ENCODE measurements at places on chromosomes 5 and 9.

DNA sequence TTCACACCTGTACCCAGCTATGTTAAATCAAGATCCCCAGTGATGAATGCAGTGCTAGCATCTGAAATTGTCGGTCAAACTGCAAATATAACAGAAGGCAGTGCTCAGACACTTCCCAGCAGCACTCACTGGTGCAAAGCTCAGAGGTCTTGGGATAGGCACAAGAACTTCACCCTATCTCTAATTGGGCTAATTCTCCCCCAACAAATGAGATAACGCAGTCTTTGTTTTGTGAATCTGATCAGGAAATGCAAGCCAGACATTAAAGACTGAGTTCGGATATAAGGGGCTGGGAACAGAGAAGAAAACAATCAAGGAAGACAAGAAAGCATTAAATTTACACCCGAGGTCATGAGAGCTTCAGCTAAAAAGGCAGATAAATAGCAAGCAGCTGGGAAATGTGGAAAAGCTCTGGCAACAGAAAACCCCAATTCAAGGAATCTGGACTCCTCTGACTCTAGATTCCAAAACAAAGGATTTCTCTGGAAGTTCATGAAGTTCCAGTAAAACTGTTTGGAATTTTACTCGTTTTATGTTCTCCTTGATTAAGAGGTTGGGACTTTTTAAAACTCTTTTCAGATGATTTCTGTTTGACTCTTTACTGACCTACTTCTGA lies 65.1 kb downstream of the GNA14 start:
- DNase-seq: no peak

- DNase-seq: no peak
Observed at GRCh38 chr5:153879596-153879995, 159.1 kb downstream of the FAM114A2 start.

DNA sequence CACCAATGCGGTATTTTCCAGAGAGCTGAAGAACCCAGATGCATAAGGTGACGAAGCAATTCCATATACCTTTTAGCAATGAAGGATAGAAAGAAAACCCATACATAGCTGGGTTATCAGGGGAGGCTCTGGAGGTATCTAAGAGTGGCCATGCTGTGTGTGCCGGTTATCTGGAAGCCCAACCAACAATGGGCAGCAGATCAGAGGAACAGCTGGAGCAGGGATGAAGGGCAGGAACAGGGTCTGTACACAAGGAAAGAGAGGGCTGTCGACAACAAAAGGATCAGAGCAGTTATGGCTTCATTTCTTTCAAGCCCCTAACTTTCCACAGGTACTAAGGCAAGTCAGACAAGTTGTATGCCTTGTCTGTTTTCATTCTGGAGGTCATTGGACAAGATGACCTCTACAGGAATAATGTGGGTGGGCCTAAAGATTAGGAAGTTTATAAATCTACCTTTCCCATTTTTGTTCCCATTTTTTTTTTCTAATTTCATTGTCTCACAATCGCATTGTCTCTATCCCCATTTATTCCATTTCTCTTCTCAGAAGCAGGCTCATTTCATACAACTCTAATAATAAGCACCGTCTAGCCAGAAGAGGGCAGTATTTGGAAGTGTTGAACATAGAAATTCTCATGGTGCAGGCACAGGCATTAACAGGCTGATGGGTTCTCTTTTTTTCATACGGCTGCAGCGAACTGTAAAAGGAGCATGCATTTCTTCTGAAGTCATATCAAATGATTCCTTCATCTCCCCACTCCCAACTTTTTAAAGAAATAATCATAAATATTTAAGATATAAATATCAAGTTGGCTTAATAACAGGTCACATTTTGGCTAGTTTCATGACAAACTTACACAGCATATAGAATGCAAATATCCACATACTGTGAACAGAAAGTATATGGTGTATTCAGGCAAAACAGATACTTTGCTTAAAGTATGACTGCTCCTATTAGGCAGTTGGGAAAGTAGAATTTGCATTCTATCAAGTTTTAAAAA lies 63.5 kb downstream of the ZNF474 start:
- peak; percentile 70 for DNase-seq

DNA sequence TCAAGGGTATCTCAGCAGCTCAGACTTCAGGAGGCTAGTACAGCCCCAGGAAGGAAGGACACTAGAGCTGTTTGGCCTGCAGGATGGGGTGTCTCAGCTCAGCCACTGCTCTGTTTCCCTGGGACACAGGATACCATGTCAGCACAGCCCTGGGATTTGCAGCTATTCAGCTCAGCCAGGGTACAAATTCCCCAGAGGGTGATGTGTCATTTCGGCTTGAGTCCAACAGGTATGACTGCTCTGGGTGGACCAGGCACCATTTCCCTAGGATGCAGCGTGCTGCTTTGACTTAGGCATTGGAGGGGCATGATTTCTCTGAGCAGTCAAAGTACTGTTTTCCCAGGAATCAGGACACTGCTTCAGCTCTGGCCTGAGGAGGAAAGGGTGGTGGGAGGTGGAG lies 130.1 kb downstream of the ARSB start:
- DNase-seq: no peak

DNA sequence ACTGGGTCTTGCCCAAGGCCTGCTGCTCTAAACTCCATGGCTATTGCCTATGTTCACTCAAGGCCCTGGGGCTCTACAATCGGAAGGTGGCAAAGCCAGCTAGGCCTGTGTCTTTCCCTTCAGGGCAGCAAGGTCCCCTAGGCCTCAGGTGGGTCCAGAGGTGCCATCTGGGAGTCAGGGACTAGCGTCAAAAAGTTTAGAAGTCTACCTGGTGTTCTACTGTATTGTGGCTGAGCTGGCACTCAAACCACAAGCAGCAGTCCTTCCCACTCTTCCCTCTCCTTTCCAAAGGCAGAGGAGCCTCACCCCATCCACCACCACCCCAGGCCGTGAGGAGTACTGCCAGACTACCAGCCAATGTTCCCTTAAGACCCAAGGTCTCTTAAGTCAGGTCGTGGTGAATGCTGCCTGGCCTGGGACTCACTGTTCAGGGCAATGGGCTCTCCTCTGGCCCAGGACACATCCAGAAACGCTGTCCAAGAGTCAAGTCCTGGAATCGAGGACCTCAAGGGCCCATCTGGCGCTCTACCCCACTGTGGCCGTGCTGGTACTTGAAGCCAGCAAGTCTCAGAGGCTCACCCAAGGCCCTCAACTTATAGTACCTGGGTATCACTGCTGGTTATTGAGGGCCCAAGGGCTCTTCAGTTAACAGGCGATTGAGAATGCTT lies 13.0 kb upstream of the SARDH start:
- no peak for DNase-seq

DNA sequence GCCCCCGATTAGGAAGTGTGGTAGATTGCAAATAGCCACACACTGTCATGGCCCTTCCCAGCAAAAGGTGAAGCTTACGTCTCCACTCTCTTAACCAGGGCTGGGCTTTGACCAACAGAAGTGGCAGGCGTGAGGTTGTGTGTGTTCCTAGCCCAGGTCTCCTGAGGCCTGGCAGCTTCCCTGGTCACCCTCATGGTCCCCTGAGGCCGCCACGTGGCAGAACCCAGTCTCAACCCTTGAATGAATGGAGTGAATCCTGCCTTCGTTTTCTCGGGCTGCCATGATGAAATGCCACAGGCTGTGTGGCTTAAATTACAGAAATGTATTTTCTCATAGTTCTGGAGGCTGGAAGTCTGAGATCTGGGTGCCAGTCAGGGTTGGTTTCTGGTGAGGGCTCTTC lies 370.4 kb downstream of the IRX2 start:
- DNase-seq: no peak

- no peak for DNase-seq
Observed at GRCh38 chr5:132667761-132668705, 5.8 kb upstream of the IL4 start.

DNA sequence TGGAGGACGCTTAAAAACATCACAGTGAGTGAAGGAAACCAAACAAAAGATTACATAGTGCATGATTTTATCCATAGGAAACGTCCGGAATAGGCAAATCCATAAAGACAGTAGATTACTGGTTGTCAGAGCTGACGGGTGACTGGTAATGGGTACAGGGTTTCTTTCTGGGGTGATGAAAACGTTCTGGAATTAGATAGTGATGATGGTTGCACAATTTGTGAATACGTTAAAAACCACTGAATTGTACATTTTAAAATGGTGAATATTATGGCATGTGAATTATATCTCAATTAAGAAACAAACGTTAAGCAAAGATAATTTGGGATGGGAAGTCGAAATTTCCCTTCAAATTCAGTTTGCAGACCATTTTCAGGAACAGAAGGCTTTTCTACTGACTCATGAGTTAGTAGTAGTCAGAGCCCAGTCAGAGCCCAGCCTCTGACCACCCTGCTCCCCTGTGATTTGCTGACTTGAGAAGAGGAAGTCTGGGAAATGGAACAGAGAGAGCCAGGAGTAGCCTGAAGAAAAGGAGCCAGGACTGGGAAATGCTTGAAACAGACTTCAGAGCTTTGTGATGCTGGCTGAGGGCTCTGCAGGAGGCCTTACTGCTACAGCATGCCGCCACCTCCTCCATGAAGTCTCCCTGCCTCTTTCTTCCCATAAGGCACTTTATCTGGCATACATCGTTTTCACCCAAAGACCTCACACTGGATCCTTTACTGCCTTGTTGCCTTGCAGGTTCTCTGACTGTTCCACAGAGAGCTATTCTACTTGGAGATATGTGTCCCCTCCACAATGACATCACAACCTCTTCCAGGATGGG lies 46.4 kb upstream of the CTNNA1 start:
- peak; percentile 88 for DNase-seq

- DNase-seq: peak; percentile 44
Observed at GRCh38 chr5:168076561-168076991, 214.9 kb upstream of the WWC1 start.

DNA sequence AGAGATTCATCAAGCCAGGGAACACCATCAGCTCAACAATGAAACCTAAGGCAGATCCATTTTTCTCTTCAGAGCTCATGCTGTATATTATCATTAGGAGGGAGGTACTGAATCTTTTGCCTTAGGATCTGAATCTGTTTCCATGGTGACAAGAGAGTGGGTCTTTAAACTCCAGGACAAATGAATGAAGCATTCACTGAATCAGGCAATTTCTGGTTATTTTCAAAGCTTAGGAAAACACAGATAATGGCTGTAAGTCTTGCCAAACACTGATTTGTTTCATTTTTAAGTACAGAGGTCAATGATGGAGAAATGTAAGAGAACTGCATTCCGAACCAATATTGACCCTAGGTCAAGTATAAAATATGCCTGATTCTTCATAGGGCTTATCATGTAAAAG lies 84.9 kb downstream of the GNA14 start:
- no peak for DNase-seq

GRCh38 chr9:107872457-107873192 lies 383.1 kb upstream of the KLF4 start:
- DNase-seq: no peak

DNA sequence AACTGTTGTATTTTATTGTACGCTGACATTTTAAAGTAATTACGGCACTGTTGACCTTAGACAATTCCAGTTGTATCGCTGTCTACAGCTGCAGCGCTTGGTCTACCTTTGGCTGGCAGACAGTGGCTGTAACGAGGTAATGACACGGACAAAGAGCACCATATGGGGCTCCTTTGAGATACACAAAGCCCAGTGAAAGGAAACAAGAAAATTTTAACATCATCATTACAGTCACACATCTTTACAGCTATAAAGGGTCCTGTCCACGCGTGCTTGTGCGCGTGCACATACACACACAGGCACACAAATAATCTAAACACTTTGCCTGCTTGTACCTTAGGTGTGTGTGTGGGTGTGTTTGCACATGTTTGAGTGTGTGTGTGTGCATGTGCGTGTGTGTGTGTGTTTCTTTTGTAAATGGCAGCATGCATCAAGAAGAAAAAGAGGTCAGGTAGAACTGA lies 946.0 kb downstream of the NR2F1-AS1 start:
- no peak for DNase-seq

DNA sequence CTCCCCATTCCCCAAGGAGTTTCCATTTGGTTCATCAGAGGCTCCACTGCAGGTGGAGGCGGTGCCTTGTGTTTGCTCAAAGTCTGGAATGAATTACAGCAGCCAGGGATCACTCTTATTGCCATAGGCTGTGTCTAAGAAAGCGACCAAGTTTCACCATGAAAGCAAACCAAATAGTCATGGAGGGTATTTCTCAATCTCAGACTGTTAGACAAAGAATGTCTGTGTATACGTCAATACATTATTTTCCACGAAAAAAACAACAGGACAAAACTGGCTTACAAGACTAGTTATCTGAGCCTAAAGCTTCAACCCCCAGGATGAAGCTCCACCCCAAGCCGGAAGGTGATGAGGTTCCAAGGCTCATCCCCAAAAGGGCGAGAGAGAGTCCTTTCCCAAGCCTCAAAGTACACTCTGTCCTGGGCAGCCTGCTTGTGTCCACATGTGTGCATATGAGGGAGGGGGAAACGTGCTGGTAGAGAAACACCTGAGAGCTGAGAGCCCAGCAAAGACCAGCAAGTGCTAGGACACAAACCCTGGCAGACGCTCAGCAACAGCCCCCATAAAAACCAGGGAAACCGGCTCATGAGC lies 4.3 kb downstream of the B4GALT1 start:
- peak; percentile 59 for DNase-seq

DNA sequence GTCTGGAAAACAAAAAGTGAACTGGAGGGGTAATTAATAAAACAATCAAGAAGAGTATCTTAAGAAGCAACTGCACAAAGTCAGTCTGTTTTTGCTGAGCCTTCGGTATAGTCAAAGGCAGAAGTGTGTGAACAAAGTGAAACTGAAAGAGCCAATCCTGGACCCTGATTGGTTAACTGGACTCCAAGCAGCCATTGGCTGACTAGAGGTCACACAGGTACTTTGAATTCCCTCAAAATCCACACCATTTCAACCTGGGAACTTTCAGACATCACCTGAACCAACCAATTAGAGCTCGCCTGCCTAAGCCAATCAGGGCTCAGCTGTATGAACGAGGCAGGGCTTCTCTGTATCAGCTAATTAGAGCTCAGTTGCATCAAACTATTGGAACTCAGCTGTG lies 286.7 kb downstream of the TLE4 start:
- DNase-seq: no peak

DNA sequence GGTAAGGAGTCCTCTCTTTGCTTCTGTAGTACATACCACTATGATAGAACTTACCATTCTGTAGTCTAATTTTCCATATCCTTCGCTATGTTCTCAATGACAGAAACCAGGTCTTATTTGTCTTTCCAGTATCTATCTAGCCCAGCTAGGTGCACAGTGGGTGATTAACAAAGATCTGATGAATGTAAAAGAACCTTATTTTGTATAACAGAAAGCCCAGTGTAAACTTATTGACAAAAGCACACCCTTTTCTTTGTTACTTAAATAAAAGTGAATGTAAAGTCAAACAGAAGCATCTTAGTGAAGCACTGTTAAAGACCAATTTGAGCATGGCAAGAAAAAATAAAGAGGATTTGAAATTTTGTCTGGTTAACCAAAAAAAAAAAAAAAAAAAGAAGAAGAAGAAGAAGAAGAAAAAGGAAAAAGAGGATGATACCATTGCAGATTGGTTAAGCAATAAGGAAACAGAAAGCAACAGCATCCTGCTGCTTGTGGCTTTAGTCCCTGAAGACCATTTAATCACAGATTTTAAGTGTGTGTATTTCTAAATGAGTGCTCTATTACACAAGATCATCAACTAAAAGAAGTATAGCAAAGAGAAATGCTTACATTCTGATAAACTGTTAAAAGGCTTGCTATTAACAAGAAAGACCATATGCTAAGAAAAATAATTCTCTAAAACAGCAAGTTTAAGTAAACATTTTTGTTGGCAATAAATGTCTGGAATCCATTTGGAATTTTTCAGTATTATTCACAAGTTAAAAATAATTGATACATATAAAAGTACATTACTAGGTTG lies 21.2 kb downstream of the MEGF9 start:
- DNase-seq: peak; percentile 65

Data from fibroblast of skin of back (primary cell).